ENCODE measurements at places on chromosomes 7 and 10. TPM values are rescaled to one million over a fixed set of nuclear protein-coding genes. Genes with fewer than 3 reads are reported as not detected.

GNAT3 gene
- polyA plus RNA-seq = not detected

NAT16 gene
- not detected for polyA plus RNA-seq

NKX2-3 gene
- polyA plus RNA-seq = not detected

DNA sequence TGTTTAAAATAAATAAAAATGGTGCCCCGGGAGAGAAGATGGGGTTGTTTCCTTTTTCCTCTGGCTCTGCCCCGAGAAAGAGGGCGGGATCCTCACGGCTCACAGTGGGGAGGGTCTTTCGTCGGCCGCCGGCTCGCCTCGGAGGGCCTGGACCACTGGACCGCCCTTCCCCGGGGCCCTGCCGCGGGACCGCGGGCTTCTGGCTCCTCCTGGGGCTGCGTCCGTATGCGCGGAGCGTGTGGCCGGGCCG is 3.5 kb upstream of the IGF2BP3 start:
- DNase-seq = no peak

GRCh38 chr7:84847790-84848189 is 339.1 kb downstream of the SEMA3D start:
- no peak for DNase-seq

DNA sequence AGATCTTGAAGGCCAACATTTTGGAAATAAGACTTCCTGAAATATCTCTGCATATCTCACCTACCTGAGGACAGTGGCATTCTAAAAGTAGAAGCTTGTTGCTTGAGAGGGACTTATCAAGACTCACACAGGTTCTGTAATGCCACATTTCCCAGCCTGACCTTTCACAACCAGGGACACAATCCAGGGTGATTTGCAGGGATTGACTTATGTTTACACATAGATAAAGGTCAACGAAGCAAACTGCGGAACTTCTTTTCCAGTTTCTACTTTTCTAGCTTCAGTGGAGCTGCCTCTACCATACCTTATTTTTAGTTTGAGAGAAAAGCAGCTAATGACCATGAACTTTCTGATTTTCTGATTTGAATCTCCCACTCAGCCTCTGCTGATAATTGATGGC is 148.7 kb downstream of the SLC16A9 start:
- no peak for DNase-seq

- DNase-seq = no peak
Measured at GRCh38 chr10:108789919-108790318, 1133.4 kb downstream of the XPNPEP1 start.

DNA sequence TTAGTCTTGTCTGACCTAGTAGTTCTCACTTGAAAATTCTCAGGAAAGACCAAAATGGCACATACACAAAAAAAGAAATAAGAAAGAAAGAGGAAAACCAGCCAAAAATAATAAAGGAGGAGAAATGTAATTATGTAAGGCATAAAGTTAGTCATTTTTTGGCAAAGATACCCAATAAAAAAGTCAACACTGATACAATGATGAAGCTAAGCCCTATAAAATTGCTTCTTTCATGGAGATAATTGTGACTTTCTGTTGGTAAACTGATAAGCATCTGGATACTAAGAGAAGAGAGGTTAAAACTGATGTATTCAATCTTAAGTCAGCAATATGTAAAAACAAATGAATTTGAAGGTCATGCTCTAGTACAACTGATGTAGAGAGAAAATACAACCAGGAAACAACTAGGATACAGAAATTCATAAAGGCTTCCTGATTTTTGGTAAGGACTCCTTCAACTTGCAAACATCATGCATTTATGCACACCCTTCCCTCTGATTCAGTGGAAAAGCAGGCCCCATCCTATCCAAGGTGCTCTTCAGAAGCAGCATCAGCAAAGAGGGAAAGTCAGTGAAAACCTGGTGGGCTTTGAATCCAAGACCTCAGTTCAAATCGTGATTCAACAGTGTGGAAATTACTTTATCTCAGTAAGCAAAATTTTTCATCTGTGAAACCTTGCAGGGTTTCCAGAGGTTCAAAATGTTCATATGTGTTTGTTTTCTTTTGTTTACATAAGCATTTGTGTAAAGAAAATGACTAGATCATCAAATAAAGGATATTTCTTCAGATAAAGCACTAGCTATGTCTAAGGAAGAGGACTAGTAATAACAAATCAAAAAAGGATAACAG is 32.6 kb downstream of the IMMP2L start:
- no peak for DNase-seq

Data from left kidney (tissue), 8 donors.